CD8-positive, alpha-beta memory T cell (primary cell): ENCODE measurements at places on chromosomes 3 and 15. TPM values are rescaled to one million over a fixed set of nuclear protein-coding genes. Genes with fewer than 3 reads are reported as not detected.

Gene SRGAP3
- polyA plus RNA-seq = 2.1 TPM

Gene FOXB1
- 0.10 TPM for polyA plus RNA-seq

Gene SAMMSON
- not detected for polyA plus RNA-seq

Gene MEGF11
- not detected for polyA plus RNA-seq

Gene ZWILCH
- 10.8 TPM for polyA plus RNA-seq

Gene RBP2
- not detected for polyA plus RNA-seq

Gene LRRN1
- 0.23 TPM for polyA plus RNA-seq

Gene HDC
- not detected for polyA plus RNA-seq

Gene AGTR1
- not detected for polyA plus RNA-seq

Gene ITIH1
- not detected for polyA plus RNA-seq

Gene SCG5
- not detected for polyA plus RNA-seq

Gene ECE2
- polyA plus RNA-seq = not detected

Gene CIDEC
- not detected for polyA plus RNA-seq

Gene ADGRG7
- not detected for polyA plus RNA-seq

Gene PDZRN3
- polyA plus RNA-seq = not detected

Gene ARGFX
- polyA plus RNA-seq = not detected

Gene GP9
- not detected for polyA plus RNA-seq

Gene FEZF2
- not detected for polyA plus RNA-seq

Gene ZXDC
- 24.6 TPM for polyA plus RNA-seq

Gene NISCH
- 31.6 TPM for polyA plus RNA-seq

Gene PPP1R14D
- not detected for polyA plus RNA-seq

Gene ZDHHC3
- polyA plus RNA-seq = 46.3 TPM

Gene MESP2
- polyA plus RNA-seq = not detected

Gene MAGI1
- not detected for polyA plus RNA-seq

Gene LRRC34
- polyA plus RNA-seq = 0.33 TPM

Gene TMEM62
- polyA plus RNA-seq = 11.2 TPM

Gene CPEB1
- polyA plus RNA-seq = 1.2 TPM

Gene SNTN
- not detected for polyA plus RNA-seq

Gene TICRR
- polyA plus RNA-seq = not detected
